ENCODE measurements at places on chromosomes 7 and 10. TPM values are rescaled to one million over a fixed set of nuclear protein-coding genes. Genes with fewer than 3 reads are reported as not detected.

GRCh38 chr10:127911867-127912257, 5.0 kb downstream of the PTPRE start:
- no peak for DNase-seq

CALY gene
- total RNA-seq = 1.5 TPM

MYO3A gene
- 1.9 TPM for total RNA-seq

UBN2 gene
- 19.9 TPM for total RNA-seq

- DNase-seq = no peak
Observed at GRCh38 chr7:156065400-156065799, 253.1 kb upstream of the SHH start.

GRCh38 chr7:47422611-47423010, 159.3 kb downstream of the TNS3 start:
- no peak for DNase-seq

ZNF804B gene
- 18.3 TPM for total RNA-seq

- DNase-seq = peak; percentile 30
Observed at GRCh38 chr10:89283936-89284475, 17.8 kb upstream of the IFIT2 start.

POT1 gene
- 48.4 TPM for total RNA-seq

DNA sequence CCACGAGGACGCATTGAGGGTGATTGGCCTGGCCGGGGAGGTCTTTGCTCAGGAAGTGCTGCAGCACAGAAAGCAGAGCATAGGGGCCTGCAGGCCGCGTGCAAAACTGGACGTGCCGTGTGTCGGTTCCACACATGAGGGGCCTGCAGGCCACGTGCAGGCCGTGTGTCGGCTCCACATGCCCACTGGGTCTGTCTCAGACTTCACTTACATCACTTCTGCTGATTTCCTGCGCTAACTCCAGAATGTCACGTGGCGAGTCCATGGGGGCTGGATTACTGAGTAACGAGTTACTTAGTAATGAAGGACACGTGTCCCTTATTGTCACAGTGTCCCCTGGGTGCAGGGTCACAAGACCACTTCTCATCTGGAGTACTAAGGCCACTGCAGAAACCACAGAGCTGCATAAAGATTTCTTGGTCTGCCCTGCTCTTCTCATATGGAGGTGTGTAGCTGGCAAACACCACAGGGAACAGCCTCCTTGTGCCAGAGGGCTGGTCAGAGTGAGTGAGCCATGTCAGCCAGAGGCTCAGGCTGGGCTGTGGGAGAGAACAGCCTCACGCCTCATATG, 60.8 kb downstream of the GDI2 start:
- peak; percentile 33 for DNase-seq

DNA sequence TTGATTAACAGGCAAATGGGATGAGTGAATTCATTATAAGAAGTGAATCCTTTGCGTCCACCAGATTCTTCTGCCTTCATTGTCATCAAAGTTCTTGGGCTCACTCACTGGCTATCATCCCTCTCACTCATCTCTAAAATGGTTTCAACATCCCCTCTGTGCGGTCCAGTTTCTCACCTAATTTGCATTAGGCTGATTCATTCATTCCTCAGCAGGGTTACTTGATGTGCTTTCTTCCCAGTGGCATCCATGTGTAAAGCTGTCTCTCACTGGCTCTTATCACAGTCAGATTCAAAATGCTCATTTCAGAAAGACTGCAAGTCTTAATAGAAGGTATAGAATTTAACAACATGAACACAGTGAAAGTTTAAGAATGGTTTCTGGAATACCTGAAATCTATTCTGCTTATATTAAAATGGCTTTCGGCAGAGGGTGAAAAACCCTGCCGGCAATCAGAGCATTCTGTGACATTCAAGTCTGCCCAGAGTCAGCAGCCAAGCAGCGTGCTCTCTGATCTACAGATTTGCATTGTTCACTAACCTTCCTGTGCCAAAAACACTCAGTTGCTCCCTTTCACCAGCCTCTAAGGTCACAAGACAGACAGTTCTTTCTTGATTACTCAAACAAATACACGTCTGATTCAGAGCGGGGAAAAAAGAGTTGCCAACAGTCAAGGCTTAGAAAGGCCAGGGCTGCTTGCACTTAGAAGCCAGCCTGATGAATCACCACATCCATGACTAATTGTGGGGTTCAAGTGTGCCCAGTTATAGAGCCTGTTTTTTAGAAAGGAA, 106.7 kb downstream of the TES start:
- DNase-seq = peak; percentile 50

- DNase-seq = no peak
Observed at GRCh38 chr7:32515890-32516550, 20.7 kb downstream of the AVL9 start.

NRAP gene
- total RNA-seq = not detected

- peak; percentile 16 for DNase-seq
Observed at GRCh38 chr7:18119985-18120384, 92.3 kb upstream of the PRPS1L1 start.

- DNase-seq = no peak
Observed at GRCh38 chr10:98404571-98405359, 10.2 kb downstream of the PYROXD2 start.

- DNase-seq = no peak
Observed at GRCh38 chr7:49346195-49346899, 422.0 kb downstream of the CDC14C start.

FAM25G gene
- not detected for total RNA-seq

IMMP2L gene
- 30.0 TPM for total RNA-seq

DNA sequence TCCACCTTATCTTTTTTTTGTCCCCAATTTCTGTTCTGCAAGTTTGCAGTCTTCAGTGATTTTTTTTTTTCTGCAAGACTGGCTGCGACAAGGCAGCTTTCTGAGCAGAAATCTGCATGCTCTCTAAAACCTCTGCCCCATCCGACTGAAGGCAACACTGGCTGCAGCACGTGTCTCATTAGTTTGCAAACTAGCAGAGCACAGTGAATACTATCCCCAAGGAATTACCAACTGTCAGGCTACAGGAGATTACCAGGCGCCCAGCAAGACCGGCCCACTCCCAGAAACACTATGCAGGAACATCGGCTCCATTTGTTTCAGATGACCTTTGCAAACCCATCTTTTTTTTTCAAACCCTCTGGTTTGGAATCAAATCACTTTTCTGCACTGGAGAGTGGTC, 538.8 kb downstream of the SORCS1 start:
- DNase-seq = no peak

Data from thyroid gland (tissue), 4 donors.